ENCODE measurements at places on chromosomes 7 and 10. TPM values are rescaled to one million over a fixed set of nuclear protein-coding genes. Genes with fewer than 3 reads are reported as not detected.

The C7orf57 gene
- polyA plus RNA-seq, result 4.7 TPM

The TET1 gene
- polyA plus RNA-seq, result 6.8 TPM

The OR2A1 gene
- polyA plus RNA-seq, result 0.29 TPM

The APBB1IP gene
- polyA plus RNA-seq, result 20.4 TPM

The MNX1 gene
- polyA plus RNA-seq, result 7.0 TPM

The MRPS33 gene
- polyA plus RNA-seq, result 69.4 TPM
